ENCODE measurements at places on chromosomes 2 and 18. TPM values are rescaled to one million over a fixed set of nuclear protein-coding genes. Genes with fewer than 3 reads are reported as not detected.

DNA sequence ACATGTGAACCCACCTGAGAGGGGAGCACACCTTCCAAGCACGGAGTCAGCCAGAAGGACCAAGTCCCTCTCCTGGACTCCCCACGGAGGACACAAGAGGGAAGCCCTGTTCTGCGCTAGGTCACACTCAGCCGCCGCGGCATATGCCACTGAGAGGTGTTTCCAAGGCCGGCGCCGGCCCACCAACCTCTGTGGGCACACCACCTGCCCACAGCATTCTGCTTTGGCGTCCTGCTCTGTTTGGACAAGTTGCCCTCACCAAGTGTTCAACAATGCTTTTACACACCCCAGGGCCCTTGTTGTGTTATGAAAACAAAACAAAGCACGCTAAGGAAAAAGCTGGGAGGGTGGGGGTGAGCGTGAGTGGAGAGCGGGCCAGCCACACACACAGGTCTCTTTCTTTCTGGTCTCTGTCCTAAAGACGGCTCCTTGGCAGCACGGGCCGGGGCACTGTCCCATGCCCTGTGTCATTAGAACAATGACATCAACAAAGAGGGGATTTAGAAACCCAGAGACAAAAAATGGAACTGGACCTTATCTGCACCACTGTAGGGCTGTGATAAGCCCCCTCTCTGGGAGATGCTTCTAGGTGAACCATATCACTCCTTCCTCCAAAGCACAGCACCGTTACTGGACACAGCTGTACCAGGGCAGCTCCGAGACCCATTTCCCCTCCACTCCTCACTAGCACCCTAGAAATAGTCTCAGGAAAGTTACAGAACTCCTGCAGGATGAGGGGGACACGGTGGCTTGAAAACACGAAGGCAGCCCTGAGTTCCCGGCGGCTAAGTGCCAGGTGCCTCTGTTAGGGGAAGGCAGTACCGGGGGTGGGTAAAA lies 17.0 kb downstream of the SMAD7 start:
- DNase-seq, result no peak

- no peak for DNase-seq
Observed at GRCh38 chr2:19890104-19890503, 11.7 kb downstream of the TTC32 start.

- no peak for DNase-seq
Observed at GRCh38 chr2:53985646-53986045, 14.9 kb upstream of the PSME4 start.

DNA sequence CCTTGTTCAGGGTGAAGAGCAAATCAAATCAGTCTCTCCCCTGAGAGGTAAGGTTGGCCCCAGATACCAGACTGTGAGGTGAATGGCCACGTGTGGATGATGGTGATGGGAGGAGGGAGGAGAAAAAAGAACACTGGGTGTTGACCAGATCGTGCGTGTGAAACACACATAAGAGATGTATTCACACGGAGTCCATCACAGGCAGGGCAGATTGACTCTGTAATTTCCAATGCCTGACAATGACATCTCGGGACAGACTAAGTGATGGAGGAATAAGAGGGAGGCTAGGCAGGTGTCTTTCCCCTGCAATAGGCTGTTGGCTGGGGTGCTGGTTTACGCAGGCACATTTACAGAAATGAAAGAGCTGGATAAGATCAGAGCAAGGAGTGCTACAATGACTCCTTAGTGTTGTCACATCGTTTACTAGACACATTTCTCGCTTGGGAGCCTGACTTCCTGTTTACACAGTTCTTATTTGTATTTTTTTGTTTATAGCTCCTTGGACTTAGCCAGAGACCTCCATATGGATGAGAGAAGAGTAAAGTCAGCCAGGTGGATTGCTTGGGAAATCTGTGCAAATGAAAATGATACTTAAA lies 43.1 kb downstream of the CPO start:
- no peak for DNase-seq

Gene MYO3B
- total RNA-seq, result not detected

Gene DSC3
- 0.13 TPM for total RNA-seq

- no peak for DNase-seq
Observed at GRCh38 chr18:72869226-72870185, 1.7 kb upstream of the NETO1 start.

GRCh38 chr2:31433541-31433940 lies 19.0 kb upstream of the XDH start:
- no peak for DNase-seq

Gene SERPINB4
- total RNA-seq, result not detected

DNA sequence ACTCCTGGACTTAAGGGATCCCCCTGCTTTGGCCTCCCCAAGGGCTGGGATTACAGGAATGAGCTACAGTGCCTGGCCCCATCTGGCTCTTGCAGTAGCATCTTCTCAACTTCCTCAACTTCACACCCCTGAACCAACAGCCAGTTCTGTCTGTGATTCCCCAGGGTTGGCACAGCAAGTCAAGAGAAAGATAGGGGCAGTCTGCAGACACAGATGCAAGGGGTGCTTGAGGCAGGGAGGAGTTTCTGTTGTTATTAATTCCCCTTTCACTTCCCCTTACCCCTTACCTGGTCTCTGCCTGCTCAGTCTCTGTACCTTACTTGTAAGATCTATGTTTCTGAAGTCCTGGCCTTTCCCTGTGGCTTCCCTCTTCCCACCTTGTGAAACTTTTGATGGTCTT lies 54.1 kb upstream of the MEX3C start:
- no peak for DNase-seq

DNA sequence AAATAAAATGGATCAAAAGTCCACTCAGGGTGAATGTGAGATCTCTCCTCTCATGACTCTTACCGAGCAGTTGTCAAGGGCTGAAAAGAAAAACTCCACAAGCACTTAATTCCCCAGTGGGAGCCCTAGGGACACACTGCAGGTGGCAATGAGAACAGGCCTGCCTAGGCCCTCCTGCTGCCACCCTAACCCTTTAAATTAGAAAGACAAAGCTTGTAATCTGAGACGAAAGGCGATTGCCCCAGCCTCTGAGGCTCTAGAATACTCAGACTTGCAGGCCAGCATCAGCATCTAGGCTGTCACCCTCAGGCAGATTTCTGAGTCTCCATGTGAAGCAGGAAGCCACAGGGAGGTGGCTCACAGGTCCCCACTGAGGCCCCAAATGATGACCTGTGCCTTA lies 457.0 kb upstream of the MYT1L start:
- DNase-seq, result no peak

DNA sequence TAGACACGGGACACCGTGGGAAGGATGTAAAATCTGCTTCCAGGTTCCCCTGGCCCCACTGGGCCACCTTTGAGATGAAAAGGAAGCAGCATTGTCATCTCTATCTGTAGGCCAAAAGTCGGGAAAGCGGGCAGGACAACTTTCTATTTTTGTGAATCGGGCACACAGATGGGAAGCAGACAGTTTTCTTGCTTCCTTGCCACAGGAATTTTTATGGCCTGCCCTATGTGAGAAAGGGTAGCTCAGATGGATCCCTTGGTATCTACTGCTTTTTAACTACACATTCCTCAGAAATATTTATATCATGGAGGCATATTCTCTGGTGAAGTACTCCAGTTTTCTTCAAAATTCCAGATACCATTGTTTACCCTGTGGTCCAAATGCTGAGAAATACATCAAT lies 735.5 kb downstream of the CBLN2 start:
- no peak for DNase-seq

DNA sequence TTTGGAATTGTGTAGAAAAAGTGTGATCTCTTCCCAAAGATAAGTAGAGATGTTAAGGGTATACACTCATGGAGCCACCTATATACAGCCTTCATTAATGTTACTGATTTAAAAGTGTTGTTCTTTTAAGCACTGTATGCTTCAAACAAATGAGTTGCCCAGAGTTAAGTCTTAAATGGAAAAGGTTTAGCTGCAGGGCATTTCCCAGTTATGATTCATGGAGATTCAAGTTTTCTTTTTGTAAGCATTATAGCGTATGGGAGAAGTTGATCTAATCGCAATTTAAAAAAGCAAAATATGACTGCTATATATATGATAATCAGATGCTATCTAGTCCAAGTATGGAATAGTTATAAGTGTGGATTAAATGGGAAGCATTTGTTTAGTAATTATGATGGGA lies 4.8 kb downstream of the PDK1 start:
- no peak for DNase-seq

Gene C2orf66
- 0.14 TPM for total RNA-seq

DNA sequence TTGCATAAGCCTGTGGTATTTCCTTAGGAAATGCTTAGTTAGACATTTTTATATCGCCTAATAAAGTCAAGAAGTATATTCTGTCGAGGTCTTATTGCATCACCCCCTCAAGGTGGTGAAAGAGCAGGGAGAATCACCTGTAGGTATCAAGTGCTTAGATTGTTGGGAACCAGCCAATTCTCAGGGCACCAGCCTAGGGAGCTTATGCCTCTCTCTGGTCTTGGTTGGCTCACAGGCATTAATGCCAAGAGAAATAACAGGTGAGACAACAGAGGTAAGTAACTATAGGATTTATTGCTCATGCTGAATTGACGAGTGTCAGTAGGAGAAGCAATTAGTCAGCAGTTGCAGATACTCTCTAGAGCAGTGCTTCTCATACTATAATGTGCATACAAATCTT lies 663.3 kb upstream of the ZNF804A start:
- no peak for DNase-seq

DNA sequence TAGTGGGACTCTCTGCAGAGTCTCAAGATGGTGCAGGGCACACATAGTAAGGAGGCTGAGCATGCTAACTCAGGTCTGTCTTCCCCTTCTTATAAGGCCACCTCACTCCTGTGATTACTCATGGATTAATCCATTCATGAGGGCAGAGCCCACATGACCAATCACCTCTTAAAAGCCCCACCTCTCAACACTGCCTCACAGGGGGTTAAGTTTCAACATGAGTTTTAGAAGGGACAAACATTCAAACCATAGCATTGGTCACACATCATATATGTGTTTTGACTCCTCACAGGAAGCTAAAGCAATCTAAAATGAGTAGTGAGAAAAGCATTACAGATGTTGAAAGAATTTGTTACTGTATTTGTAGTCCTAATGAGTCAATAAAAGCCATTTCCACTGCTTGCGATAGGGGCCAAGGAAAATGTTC lies 57.5 kb downstream of the DTNA start:
- no peak for DNase-seq

DNA sequence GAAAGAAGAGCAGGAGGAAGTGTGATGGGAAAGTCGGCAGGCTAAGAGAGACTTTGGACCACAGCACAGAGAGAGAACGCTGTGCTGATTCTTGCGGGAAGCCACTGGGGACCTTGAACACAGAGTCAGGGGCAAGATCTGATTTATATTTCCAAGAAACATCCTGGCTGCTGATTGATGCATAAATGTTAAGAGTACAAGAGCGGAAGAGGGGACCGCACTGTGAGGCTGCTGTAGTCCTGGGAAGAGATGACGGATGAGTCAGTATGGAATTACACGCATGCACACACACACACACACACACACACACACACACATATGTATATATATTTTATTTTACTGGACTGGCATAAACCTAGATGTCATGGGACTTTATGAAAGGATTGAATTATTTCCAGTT lies 865.6 kb upstream of the ID2 start:
- DNase-seq, result no peak

- no peak for DNase-seq
Observed at GRCh38 chr2:19797871-19798270, 103.9 kb downstream of the TTC32 start.

- DNase-seq, result no peak
Observed at GRCh38 chr18:183769-184168, 25.4 kb downstream of the USP14 start.

DNA sequence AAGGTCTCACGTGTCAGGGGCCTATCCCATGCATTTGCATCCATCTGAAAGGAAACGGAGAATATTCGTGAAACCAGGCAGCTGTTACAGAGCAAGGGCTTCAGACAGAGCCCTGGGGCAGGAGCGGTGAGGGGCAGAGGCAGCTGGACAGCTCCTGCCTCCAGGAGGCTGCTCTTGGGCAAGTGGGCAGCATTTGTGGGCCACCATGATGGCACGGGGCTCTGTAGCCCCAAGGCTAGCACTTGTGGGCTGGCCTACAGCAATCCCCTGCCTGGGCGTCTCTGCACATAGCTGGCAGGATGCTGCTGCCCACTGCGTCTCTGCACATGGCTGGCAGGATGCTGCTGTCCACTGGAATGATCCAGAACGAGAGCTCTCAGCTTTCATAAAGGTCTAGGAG lies 52.8 kb upstream of the PTMA start:
- DNase-seq, result no peak

DNA sequence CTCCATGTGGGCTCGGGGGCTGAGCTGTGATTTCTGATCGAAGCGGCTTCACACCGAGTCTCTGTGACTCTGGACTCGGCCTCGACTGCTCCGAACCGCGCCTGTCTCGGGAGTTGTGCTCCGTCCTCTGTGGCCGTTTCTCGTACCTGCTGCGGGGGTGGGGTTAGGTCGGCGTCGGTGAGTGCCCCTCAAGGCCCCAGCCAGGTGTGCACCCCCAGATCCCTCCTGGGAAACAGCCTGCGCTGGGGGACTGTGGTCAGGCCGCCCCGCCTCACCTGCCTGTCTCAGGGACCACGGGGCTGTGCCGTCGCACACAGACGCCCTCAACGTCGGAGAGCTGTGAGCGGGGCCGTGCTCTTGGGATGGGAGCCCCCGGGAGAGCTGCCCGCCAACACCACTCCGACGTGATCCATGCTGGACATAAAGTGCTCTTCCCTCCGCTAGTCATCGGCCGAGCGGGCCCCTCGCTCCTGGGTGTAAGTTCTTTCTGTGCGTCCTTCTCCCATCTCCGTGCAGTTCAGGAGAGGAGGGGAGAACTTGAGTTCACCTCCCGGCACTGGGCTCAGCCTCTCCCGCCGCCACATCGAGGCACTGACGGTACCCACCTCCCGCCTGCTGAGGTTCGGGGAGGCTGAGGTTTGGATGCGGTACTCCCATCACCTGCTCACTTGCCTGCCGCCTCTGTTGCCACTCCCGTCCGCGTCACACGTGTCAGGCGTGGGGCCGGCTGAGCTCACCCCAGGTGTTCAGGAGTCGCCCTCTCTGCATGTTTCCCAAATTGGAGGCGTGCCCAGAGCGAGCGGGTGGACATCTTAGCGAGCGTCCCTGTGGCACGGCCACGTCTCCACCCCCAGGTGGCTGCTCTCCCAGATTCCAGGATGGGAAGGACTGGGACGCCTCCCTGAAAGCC lies 55.7 kb downstream of the CTDP1 start:
- DNase-seq, result no peak

Gene CNGA3
- total RNA-seq, result not detected

Gene PIEZO2
- total RNA-seq, result 1.1 TPM

DNA sequence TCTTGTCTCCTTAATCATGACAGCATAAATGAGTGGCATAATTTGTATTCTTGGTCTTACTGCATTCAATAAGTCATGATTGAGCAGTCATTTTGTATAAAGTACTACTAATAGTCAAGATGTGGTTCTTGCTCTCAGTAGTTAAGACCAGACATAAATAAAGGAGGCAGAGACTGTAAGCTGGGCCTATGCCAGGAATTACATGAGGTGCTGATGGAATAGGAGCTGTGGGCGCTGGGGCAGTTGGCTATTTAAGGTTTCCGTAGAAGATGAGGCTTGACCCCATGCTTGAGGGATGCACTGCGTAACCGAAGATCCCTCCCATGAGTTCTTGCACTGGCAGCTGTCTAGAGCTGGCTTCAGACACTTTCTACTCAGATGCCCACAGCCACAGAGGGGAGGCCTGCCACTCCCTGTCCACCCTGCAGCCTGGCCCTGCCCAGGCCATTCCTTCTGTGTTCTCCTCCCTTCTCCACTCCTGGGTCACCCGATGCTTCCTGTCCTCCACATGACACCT lies 150.9 kb upstream of the REV1 start:
- no peak for DNase-seq

GRCh38 chr2:119469131-119469530 lies 37.5 kb downstream of the TMEM37 start:
- DNase-seq, result no peak

GRCh38 chr2:47004905-47005495 lies 89.4 kb upstream of the MCFD2 start:
- DNase-seq, result no peak

Gene POMC
- 83.4 TPM for total RNA-seq

Gene ACMSD
- 0.61 TPM for total RNA-seq
